Activated CD8-positive, alpha-beta memory T cell treated with anti-CD3 and anti-CD28 coated beads for 1 hour (primary cell): ENCODE measurements at places on chromosomes 2 and 18.

- no peak for DNase-seq
Observed at GRCh38 chr2:218734190-218734975, 23.7 kb downstream of the TTLL4 start.

- no peak for DNase-seq
Observed at GRCh38 chr2:174038462-174038861, 73.3 kb upstream of the SP3 start.

DNA sequence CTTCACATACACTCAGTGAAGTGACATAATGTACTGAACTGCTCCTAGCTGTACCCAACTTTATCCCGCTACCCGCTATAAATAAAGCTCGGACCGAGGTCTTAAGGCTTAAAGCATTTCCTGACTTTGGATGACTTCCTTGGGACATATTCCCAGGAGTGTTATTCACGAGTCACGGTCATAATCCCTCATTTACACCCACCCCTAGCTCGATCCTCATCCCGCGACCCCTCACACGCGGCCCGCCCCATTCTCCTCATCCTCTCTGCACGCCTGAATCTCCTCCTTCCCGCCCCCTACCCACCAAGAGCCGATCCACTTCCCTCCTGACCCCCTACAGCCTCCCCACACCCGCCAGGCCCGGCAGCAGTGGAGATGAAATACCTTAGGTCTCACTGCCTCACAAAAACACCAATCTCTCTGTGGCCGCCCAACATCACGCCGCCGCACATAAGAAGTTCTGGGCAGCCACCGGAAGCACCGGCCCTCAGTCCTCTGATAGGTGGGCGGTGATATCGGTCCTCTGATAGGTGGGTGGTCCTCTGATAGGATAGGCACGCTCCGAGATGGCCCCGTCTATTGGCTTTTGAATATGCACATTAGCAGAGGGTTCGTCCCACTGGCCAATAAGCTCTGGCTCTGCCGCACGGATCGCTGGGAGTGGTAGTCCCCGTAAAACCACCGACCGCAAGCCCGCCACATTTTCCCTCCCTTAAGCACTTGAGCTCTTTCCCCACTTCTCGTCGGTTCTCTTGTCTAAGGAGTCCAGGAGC, at the start of gene WDCP:
TSS of gene WDCP (minus strand) at position 462 of the 773 bp plus-strand sequence. CDS start 7,897 bp downstream, outside the sequence.
- peak; percentile 81 for DNase-seq

- DNase-seq, result no peak
Observed at GRCh38 chr2:65863713-65864112, 431.3 kb upstream of the SPRED2 start.

GRCh38 chr2:110101901-110102803, 13.5 kb downstream of the MALL start:
- DNase-seq, result no peak

DNA sequence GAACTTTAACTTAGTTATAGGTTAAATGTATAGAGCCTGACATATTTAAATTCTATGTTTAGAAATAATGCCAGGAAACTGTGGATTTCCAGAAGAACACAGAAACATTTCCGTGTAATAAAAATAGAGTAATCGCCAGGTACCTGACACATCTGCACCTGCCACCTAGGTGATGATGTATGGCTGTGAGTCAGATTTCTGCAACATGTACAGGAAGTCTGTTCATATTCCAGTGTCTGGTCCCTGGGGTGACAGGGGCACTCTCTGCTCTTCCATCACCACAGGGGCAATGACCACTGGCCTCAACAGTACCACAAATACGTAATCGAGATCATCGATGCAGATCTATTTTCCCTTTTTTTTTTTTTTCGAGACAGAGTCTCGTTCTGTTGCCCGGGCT, 101.1 kb upstream of the LPIN2 start:
- no peak for DNase-seq

- DNase-seq, result no peak
Observed at GRCh38 chr18:62832282-62832681, 116.9 kb downstream of the PHLPP1 start.

DNA sequence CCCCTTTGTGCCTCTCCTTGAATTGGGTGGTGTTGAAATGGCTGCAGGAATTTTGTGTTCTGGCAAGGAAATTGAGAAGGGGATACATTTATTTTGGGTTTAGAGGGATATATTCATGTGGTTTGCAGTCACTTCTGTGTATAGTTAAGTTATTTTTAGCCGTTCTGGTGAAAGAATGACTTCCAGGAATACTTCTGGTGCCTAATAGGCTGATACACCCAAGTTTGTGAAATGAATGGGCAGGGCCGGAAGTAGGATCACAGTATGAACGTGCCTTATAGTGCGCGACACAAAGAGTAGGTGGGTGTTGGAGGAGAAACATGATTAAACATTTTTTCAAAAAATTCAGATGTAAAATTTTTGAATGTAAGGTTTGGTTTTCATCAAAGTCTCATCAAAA, 168.6 kb upstream of the ATP5MC3 start:
- no peak for DNase-seq

- DNase-seq, result no peak
Observed at GRCh38 chr2:239278941-239279365, 121.9 kb downstream of the HDAC4 start.

- DNase-seq, result no peak
Observed at GRCh38 chr2:197500503-197501131, 438 bp downstream of the HSPE1 start.

DNA sequence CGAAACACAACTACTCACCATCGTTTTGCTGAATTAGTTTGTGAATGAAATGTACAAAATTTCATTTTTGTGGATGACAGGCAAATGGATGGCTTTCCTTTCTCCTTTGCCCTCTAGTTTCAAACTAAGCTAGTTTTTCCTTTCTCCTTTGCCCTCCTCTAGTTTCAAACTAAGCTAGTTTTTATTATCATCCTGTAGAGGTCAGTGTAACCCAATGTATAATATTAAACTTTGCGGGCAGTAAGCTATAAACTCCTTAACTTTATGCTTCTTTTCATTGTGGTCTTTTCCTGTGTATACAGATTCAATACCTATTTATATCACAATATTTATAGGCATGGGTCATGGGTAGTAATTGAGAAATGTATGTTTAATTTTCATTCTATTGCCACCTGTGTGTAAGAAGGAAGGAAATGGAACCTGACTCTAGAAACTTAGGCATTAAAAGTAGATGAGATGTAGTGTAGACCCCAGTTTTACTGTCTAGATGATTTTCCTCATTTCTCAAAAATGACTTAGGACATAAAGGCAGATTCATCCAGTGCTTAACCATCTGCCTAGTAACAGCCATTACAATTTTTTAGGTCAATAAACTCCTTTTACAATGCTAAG, 58.1 kb downstream of the MAP3K19 start:
- no peak for DNase-seq

GRCh38 chr2:219698748-219699439, 71.5 kb downstream of the SLC4A3 start:
- no peak for DNase-seq

GRCh38 chr2:65823511-65823910, 391.1 kb upstream of the SPRED2 start:
- DNase-seq, result no peak

- no peak for DNase-seq
Observed at GRCh38 chr2:190177249-190178040, 114.9 kb upstream of the MSTN start.

GRCh38 chr2:52500561-52500960, 1267.0 kb upstream of the CHAC2 start:
- no peak for DNase-seq

DNA sequence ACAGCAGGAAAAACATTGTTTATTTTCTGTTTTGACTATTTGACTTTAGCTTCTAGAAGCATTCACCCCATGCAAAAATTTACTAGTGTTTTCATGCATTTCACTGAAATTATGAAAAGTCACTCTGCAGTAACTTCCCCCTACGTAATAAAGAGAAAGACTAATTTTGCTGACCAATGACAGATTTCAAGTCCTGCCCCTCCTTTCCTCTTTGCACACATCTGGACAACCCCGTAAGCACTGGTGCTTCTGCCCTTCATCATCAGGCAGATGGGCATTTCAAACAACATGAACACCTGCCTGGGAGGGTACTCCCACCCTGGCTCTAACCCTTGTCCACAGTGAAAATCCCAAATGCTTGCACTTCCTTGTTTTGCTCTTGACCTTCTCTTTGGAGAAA, 815.0 kb upstream of the ID2 start:
- no peak for DNase-seq

DNA sequence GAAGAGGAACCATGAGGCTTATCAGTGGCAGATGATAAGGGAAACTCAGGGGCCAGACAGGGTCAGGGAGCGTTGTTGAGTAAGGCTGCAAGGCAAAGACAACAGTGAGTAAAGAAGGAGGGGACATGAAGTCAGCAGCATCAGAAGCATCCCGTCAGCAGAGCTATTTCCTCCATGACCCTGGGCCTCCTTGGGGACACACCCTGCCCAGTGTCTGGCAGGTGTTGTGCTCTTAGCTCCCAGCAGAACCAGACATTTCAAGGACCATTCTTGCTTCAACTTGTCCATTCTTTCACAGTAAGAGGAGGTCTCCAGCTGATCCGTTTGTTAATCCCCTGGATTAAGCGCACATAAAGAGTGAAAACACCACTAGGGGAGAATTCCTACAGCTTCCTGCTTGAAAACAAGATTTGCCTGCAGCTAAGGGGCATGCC, 88.7 kb upstream of the MEIS1 start:
- no peak for DNase-seq

- no peak for DNase-seq
Observed at GRCh38 chr2:216084547-216084946, 2.8 kb downstream of the TMEM169 start.

DNA sequence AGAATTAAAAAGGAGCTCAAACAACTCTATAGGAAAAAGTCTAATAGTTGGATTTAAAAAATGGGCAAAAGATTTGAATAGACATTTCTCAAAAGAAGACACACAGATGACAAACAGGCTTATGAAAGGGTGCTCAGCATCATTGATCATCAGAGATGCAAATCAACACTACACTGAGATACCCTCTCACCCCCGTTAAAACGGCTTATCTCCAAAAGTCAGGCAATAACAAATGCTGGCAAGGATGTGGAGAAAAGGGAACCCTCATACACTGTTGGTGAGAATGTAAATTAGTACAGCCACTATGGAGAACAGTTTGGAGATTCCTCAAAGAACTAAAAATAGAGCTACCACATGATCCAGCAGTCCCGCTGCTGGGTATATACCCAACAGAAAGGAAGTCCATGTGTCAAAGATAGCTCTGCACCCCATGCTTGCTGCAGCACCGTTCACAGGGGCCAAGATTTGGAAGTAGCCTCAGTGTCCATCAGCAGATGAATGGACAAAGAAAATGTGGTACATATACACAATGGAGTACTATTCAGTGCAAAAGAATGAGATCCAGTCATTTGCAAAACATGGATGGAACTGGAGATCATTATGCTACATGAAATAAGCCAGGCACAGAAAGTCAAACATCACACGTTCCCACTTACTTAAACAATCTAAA, 46.7 kb upstream of the B3GNT7 start:
- DNase-seq, result no peak

DNA sequence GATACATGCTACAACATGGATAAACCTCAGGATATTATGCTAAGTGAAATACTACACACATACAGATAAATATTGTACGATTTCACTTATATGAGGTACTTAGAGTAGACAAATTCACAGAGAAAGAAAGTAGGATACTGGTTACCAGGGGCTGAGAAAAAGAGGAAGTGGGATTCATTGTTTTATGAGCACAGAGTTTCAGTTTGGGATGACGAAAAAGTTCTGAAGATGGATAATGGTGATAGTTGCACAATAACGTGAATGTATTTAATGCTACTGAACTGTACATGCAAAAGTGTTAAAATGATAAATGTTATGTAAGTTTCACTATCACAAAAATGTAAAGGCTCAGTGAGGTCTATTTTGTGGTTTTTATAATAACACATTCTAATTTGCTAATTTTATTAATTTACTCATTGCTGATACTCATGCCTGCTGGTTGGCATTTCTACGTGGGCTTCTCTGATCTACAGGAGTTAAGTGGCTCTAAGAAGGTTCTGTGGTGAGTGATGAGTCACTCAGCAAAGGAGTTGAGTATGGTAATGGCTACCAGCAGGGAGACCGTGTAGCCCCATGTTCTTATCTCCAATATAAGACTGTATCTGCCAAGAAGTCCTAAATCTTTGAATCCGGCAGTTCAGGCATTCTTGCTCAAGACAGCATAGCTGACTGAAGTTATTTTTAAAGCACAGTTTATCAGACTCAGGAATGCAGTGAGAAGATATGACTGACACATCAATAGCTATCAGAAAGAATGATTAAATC, 41.1 kb downstream of the UPP2 start:
- no peak for DNase-seq
